ENCODE measurements at places on chromosomes 1 and 21.

DNA sequence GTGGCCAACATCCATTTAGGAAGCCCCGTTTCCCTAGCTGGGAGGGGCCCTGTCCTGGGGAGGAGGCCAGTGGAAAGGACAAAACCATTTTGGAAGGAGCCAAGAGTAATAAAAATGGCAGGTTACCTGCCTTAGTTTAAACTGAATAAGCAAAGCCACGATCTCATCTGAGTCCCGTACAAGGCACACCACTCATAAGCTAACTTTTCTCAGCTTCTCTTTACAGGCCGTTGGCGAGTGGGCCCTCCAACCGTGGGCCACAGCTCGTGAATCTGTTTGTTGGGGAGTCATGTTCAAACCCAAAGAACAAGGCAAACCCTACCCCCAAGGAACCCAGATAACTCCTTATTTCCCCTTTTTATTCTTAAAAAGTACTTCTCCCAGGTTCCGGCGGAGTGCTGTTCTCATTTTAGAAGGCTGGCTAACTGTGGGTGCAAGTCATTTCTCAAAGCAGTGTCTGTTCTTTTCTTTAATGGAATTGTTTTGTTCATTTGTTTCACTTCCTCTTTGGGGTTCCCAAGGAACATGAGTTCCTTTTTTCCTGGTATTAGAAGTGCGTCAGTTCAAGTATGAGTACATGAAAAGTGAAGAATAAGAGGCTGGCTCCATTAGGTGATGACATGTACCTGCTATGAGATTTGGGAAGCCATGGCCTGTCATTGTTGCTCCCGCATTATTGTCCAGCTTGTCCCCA lies 89.0 kb downstream of the PSMG1 start:
- no peak for DNase-seq

DNA sequence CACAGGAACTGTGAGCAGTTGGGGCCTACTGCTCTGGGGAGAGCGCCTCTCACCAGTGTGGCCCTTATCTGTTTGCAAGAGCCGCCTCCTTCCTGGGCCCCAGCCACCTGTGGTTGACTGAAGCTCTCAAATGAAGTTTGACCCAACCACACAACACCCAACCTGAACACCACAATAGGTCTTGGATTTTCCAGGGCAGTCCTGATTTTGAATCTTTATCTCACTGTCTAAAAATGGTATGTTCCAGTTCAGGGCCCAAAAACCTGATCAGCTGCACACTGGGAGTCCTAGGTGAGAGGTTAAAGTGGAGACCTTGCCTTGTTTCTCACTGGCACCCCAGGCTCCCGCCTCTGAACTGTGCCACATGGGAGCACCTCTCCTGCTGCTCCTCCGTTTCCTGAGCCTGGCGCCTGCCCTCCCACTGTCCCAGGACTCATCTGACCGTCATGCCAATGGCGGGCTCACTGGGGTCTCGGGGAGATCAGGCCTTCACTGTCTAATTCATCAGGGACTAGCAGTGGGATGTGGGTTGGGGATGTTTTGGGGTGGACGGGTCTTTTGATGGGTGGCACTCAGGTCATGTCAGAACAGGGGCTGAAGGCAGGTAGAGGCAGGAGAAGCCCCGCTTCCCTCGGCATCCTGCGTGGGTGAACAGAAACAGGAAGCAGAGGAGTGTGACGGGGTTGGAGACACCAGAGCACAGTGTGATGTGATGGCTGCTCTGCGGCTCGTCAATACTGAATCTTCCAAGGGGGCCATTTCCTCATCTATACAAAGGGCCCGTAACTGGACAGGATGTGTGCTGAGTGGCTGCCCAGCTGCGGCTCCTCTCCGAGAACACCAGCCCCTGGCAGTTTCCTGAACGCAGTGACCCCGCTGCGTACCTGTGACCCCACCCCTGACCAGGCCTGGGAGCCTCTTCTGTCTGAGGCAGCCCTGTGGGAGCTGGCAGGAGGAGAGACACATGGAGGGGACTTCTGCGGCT lies 59.6 kb upstream of the ITPKB start:
- DNase-seq, result peak; percentile 85

DNA sequence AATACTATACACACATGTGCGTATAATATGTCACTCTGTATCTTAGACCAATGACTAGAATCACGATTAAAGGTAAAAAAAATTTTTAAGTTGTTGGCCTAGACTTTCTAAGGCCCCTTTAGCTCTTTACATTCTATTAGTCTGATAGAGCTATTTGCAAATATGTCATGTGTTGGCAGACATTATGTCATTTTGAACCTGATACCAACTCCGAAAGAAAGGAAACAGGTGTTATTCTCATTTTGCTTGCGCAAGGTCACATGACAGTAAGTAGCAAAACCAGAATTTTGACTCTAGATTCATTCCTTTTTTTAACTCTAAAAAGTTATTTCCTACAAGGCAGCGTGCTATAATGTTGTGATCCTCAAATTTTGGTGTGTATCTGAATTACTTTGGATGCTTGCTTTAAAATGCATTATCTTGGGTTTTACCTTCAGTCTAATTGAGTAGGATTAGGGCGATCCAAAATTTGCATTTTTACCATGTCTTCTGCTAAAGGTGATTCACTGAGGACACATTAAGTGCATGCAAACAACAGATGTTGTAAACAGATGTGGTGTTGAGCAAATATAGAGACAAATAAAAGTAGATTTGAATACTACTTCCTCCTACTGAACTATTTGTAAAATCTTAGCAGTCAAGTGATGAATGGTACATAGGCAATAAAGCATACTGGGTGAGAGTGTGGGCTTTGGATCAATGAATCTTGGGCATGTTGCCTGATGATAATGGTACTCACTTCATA lies 63.5 kb upstream of the KIAA1614 start:
- no peak for DNase-seq

DNA sequence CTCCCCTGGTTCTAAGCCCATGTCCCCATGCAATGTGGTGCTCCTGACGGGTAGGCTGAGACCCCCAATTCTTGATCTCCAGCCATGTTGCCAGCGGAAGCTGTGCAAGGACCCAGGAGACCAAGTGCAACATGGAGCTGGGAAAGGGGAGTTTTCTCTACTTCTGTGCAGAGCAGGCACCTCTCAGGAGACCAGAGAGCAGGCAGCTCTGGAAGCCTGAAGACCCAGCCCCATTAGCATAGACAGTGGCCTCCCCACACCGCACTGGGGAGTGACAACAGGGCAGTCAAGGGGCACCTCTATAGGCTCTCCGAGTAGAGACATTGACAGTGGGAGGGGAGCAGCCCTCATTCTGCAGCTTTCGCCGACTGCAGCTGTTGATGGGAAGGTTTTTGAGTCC lies 410.2 kb downstream of the MATN1 start:
- no peak for DNase-seq

- DNase-seq, result no peak
Measured at GRCh38 chr21:31386006-31386405, 41.9 kb upstream of the TIAM1 start.

DNA sequence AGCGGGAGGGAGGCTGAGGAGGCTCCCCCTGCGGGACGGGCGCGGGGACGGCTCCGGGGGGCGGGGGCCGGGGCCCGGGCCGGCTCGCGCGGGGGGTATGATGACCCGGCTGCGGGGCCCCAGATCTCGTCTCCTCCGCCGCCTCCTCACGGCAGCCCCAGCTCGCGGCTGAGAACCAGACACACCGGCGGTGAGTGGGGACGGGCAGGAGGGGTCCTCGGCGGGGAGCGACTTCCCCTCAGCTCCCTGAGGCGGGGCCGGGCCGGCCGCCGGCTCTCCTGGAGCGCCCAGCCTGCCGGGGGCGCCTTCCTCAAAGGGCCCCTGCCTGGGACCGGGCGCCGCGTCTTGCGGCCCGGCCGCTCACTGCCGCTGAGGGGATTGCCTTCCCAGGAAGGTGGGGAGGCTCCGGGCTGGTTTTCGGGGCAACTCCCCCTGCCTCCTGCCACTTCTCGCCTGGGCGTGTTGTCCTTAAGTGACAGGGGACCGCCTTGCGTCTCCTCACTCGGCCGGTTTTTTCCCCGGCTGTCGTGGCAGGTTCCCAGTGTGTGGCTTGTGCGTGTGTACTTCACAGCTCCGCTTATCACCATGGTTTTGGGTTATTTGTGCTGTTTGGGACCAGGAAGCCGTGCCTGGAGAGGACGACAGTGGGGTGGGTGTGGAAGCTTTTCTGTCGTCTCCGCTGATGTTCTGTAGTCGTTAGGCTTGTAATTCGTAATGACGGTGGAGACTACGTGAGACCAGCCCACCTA lies 800 bp downstream of the HIPK1 start:
- DNase-seq, result peak; percentile 62

- DNase-seq, result peak; percentile 4
Measured at GRCh38 chr1:232398823-232399222, 231.1 kb downstream of the SIPA1L2 start.

Data from activated CD4-positive, alpha-beta T cell treated with anti-CD3 and anti-CD28 coated beads, Interleukin-10, Interleukin-2, amounts not matched to agents 100 ng/mL and 50 ng/mL, durations not matched to agents 16 hours and 8 hours (primary cell).